ENCODE measurements at places on chromosomes 2 and 18. TPM values are rescaled to one million over a fixed set of nuclear protein-coding genes. Genes with fewer than 3 reads are reported as not detected.

Gene DNAJC5G
- total RNA-seq = not detected

Gene C1GALT1C1L
- total RNA-seq = not detected

Gene ALK
- total RNA-seq = not detected

Gene SAG
- total RNA-seq = not detected

Gene ZAP70
- not detected for total RNA-seq

Gene ZNF385B
- total RNA-seq = not detected

Gene PTH2R
- total RNA-seq = not detected

Gene IRS1
- total RNA-seq = 47.2 TPM

Gene GALNT13
- total RNA-seq = not detected

Gene SCG2
- total RNA-seq = 0.26 TPM

Gene FKBP1B
- 4.0 TPM for total RNA-seq

Gene B4GALT6
- total RNA-seq = not detected

Gene SIGLEC15
- 0.59 TPM for total RNA-seq

Gene ANO7
- 1.3 TPM for total RNA-seq

Gene CTIF
- total RNA-seq = 77.6 TPM

Gene DPP4
- 41.5 TPM for total RNA-seq

Gene SH3YL1
- total RNA-seq = 10.1 TPM

Gene CAPN14
- total RNA-seq = 0.12 TPM

Gene DSG4
- not detected for total RNA-seq

Gene GRB14
- not detected for total RNA-seq

Gene DARS1
- total RNA-seq = 72.6 TPM

Gene LRP1B
- total RNA-seq = not detected

Gene RIT2
- total RNA-seq = not detected

Gene TLX2
- total RNA-seq = 0.17 TPM
